ENCODE measurements at places on chromosomes 11 and 22.

DNA sequence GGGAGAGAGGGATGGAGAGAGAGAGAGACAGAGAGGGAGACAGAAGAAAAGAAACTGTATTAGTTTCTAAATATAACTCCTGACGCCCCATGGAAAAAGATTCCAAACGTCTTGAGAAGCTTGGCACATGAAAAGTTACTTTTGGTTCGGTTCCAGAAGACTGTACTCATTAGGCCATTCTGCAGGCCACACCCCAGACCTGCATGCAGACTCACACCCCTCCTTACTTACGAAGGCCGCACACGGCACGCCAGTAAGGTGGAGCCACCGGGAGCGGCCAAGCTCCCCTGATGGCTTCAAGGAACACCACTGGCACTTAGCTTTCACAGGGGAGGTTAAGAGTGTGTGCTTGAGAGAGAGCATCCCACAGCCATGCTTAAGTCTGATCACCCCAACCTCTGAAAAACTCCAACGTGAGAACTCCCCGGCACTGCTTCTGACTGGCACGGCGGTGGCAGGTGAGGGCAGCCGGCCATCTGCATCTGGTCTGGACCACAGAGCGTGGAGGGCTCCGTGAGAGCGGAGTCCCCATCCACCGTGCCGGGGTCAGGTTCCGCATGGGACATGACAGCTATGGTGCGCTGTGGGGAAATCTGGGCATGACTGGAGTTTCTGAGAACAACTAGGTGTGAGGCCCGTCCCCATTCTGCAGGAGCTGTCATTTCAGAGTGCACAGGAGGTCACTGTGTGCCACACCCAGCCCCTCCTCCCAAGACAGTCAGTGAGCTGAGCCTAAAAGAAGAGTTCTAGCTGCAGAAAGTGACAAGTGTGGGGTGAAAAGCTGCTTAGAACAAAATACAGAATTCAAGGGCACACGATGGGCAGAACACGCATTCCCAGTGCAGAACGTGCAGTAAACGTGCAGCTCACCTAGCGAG, 62.4 kb downstream of the MYH9 start:
- DNase-seq = no peak

DNA sequence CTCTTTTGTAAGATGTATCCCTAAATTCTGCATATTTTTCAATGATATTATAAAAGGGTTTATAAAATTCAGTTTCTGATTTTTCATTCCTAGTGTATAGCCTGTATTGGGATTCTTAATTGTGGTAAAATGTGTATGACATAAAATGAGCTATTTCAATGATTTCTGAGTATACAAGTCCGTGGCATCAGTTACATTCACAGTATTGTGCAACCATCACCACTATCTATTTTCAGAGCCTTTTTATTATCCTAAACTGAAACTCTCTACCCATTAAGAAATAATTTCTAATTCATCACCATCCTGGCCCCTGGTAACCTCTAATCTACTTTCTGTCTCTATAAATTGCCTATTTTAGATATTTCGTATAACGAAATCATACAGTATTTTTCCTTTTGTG, 39.8 kb downstream of the EIF3F start:
- no peak for DNase-seq

DNA sequence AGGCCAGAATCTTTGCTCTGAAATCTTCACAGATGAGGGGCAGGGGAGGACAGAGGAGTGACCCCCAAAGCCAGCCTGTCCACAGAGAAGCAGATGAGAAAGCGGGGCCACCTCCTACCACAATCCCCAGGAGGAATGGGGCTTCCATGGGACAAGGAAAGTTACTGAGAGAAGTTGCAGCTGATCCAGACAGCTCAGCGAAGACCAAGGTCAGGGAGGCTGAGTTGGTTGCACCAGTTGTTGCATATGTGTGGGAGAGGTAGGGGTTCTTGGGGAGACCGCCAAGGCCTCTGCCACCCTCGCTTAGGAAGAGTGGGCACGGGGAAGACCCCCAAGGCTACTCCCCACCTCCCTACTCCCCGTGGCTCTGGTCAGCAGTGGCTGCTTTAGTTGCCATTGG, 81.6 kb upstream of the EIF3D start:
- DNase-seq = no peak

GRCh38 chr11:69382131-69383128, 88.5 kb downstream of the MYEOV start:
- no peak for DNase-seq

GRCh38 chr11:113162592-113162962, 151.8 kb upstream of the TTC12 start:
- peak; percentile 83 for DNase-seq

DNA sequence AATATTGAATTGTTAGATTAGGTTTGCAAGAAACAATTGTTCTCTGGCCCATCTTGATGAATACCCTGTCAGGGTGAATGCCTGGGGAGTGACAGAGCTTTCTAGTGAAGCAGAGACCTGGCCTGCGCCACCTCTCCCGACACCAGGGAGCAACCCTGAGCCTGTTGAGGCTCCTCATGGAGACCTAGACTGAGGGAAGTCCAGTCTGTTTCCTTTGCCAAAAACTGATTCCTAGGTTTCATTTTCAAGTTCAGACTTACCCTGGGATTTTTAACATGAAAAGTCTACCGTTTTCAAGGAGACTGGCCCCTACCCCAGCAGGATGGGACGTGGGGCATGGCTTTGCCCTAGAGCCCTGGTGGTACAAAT, 173.7 kb upstream of the SORL1-AS1 start:
- no peak for DNase-seq

DNA sequence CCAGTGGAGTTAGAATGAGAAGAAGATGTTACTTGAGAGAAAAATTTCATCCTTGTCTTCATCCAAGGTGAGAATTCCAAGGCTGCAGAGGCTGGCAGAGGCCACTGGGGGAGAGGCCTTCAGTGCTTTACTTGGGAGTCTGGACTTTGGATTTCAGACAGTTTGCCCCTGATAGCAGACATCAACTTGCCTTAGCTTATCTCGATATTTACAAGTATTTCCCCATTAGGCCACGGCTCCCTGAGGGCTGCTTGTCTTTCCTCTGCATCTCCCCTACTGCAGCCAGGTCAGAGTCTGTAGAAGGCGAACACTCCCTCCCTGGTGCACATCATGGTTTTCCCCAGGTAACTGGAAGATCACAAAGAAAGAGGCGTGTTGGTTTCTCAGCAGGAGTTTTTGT, 29.9 kb upstream of the BSX start:
- no peak for DNase-seq

- DNase-seq = peak; percentile 89
Measured at GRCh38 chr11:73647459-73648100, 1.2 kb downstream of the PLEKHB1 start.

DNA sequence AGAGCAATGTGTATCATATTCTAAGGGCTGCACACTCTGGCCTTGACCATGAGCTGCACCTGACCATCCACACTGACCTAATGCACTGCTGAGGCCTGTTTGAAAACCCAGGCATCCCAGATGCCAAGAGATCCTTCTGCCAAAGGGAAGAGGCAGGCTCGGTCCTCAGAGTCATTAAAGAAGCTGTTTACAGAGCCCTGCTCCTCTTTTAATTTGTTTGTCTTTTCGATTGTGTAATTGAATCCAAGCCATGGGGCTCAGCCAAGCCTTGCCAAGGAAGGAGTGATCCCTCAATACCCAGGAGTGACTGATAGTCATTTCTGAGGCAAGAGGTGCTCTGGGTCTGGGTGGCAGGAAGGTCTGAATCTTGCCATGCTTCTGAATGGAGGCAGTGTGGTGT, 94.5 kb upstream of the ISX start:
- DNase-seq = no peak

DNA sequence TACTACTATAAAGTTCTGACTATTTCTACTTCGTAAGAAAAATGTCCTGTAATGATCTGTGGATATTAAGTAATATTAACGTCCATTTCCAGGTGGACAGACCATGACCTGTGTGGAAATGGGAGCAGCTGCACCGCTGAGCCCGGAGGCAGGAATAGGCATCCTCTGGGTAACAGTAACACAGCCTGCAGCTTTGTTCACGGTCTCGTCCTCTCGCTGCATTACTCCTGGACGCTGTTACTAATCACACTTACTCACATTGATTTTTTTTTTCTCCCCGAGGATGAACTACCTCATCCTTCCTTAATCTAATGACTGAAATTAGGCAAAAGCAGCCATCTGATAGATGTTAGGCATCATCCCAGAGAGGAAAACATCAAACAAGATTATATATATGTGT, 345.7 kb upstream of the NARS2 start:
- DNase-seq = no peak

DNA sequence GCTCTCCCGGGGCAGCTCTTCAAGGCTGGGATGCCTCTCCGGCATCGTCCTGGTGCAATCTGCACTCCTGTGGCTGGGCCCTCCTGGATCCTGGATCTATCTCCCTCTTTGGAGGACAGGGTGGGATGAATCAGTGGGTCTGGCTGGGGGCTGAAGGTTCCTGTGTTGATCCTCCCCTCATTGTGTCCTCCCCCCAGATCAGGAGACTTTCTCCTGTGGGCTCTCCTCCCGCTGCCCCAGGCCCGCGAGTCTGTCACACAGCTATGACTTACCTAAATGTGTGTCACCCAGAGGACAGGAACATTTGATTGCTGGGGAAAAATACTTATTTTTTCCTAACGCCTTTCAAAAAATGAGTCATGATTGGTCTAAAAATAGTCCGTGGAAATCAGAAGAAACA, 106.8 kb upstream of the NECTIN1 start:
- no peak for DNase-seq

DNA sequence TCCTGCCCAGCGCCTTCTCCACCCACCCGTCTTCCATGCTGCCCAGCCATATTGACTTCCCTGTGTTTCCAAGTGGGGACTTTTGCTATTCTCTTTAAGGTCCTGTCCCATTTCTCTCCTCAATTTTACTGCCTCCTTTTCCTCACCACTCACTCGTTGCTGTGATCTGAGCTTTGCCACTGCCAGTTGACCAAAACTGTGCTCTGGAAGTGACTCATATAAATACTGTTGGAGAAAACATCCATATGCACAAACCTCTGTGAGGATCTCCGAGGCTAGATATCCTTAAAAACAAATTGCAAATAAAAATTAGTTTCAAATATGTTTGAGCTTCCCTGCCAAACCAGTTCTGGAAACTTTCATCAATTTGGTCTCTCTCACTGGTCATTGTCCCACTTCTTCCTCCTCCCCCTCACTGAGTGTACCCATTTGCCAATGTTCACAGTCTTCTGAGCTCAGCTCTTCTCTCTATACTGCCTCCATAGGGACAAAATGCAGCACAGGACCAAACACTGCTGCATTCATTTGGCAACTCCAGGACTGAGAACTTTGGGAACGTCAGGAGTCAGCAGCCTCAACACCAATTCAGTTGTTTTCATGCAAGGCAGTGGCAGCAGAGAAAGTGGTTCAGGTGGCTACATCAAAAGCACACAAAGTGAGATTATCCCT, 34.0 kb upstream of the MMP13 start:
- DNase-seq = no peak

GRCh38 chr11:97865424-97866012, 1155.2 kb upstream of the CNTN5 start:
- no peak for DNase-seq

DNA sequence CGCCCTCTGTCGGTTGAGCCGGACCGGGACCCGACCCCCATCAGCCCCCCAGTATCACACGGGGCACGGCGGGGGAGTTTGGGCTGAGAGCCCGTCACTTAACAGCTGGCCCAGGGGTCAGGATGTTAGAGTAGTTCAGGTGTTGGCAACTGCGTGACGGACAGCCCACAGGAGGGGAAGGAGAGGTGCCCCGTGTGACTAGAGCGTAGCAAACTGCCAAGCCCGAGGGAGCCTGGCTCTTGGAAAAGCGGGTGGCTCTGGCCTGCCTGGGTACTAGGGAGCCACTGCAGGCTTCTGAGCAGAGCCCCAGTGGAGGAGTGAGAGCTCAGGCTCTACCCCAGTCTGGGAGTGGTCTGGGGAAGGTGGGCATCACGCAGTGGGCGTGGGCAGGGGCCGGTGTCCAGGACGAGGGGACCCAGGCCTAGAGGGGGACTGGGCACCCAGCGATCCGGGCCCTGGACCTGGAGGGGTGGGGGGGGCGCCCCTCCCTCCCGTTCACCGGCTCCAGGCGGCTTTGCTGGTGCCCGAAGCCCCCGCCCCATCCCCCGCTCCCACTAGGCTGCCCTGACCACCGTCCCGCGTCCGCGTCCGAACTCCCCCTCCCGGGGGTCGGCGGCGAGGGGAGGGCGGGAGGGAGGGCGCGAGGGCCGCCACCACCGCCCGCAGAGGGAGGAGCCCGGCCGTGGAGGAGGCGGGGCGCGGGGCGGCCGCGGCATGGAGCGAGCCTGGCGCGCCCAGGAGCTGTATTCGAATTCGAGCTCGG, 24.4 kb downstream of the SHANK3 start:
- no peak for DNase-seq

GRCh38 chr11:128905345-128906184, 14.4 kb downstream of the KCNJ5 start:
- DNase-seq = no peak

GRCh38 chr22:29307596-29308147, 1.2 kb downstream of the GAS2L1 start:
- DNase-seq = no peak

DNA sequence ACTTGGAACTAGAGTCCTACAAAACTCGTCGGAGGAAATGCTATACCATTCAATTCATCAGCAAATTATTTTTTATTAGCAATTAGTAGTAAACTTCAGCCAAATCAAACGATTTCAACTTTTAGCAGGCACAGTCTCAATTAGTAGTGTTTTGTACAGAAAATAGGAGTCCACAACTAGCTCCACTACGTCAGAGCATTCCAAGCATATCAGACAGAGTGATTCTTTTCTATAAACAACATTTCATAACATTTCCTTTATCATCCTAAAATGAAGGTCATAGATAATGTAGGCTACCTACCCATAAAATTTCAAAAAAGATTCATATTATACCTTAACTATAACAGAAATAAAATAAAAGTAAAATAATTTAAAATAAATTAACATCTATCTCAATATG, 169.9 kb downstream of the KIF18A start:
- no peak for DNase-seq

- no peak for DNase-seq
Measured at GRCh38 chr11:112693781-112694180, 267.4 kb upstream of the NCAM1 start.

Data from brain (organoid and tissue), 16 donors.